ENCODE measurements at places on chromosomes 16 and 17. TPM values are rescaled to one million over a fixed set of nuclear protein-coding genes. Genes with fewer than 3 reads are reported as not detected.
A peak's percentile ranks its signal among the peaks of the same experiment; 100 is the strongest.

DNA sequence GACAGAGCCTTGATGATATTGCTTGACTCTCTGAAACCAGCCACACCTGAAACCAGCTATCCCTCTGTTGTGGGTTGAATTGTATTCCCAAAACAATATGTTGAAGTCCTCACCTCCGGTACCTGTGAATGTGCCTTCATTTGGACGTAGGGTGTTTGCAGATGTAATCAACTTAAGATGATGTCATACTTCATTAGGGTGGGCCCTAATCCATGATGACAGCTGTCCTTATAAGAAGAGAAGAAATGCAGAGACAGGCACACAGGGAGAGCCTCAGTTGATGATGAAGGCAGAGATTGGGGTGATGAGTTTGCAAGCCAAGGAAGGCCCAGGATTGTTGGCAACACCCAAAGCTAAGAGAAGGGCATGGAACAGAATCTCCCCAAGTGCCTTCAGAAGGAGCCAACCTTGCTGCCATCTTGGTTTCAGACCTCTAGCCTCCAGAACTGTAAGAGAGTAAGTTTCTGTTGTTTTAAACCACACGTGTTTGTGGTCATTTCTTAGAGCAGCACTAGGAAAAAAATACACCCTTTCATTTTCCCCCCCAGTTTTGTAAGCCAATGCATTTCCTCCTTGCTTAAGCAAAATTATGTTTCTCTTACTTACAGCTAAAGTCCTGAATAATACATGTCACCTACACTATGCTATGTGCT, 29.4 kb upstream of the MYH10 start:
- no peak overlapping the region for H3K27ac ChIP-seq
- no peak overlapping the region for H3K4me3 ChIP-seq
- no peaks in the 10 kb centered on the region for H3K4me1 ChIP-seq
- DNase-seq: no peak
- no peaks in the 10 kb centered on the region for H3K27me3 ChIP-seq

Gene EVI2A
- 5.6 TPM for total RNA-seq

DNA sequence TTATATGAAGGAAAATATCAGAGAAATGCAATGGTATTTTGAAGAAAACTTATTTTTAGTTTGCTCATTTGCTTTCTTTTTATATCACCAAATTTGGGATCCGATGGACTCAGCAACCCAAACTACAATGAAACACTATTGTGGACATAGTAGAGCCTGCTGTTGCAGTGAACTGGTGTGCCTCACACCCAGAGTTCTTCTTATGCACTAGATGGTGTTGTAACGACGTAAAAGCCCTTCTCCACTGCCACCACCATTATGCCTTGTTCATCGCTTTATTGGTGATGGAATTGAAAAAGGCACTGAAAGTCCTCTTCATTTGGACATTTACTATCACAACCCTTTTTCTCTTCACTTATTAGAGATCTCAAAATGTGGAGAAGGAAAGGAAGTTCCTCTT, 381.3 kb downstream of the CDH8 start:
- no peaks in the 10 kb centered on the region for H3K36me3 ChIP-seq
- DNase-seq: no peak
- no peaks in the 10 kb centered on the region for H3K4me1 ChIP-seq

DNA sequence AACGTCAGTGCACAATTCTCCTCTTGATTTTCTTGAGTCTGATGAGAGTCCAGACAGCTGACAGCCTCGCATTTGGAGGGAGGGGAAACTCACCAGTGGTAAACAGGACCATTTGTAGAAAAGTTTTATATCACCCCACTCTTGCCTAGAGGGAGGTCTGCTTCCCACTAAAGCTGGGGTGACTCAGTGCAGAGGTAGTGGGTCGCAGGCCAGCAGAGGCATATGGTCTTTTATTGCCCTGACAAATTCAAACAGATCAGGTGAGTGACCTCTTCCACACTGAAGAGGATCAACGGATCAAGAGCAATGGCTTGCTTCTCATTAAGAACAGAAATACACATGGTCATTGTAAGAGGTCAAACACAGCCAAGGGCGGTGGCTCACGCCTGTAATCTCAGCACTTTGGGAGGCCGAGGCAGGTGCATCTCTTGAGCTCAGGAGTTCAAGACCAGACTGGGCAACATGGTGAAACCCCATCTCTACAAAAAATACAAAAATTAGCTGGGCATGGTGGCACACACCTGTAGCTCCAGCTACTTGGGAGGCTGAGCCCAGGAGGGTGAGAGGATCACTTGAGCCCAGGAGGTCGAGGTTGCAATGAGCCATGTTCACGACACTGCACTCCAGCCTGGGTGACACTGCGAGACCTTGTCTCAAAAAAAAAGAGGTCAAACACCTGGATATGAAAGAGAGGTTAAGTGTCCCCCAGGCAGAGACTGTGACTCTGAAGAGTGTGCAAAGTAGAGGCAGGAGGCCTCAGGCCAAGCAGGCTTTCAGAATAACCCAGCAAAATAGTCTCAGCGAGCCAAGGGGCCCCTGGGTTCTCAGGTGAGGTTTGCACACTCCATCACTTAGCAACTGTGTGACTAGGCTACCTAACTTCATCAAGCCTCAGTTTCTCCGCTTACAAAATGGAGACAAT, 56.5 kb upstream of the ERN1 start:
- no peak overlapping the region for H3K27ac ChIP-seq
- H3K27me3 ChIP-seq: no peaks in the 10 kb centered on the region
- H3K4me1 ChIP-seq: no peaks in the 10 kb centered on the region
- H3K36me3 ChIP-seq: no peaks in the 10 kb centered on the region

Gene CASKIN1
- 0.04 TPM for total RNA-seq

DNA sequence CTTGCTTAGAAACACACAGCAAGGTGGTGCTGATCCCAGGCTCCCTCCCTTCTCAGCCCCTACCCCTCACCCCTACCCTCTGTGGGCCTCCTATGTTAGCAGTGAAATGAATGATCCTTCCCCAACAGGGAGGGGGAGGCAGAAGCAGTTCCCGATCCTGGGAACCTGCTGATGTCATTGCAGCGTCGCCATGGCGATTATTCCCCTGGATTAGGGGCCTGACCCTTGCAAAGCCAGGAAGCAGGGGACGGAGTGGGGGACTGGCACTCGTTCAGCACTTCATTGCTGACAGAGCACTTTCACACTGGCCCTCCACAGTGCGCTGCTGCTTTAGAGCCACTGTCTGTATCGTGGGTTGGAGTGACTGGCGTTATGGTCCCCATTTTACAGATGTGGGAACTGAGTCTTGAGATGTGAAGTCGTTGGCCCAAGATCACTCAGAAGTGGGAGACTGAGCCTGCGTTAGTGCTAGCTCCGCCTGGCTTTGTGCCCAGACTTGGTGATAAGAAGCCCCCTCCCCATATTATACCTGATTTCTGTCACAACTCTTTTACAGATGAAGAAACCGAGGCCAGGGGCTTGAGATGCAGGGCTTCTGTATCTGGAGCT, 26.6 kb downstream of the LASP1 start:
- peak overlapping the region; percentile 24 for H3K27ac ChIP-seq
- H3K27me3 ChIP-seq: no peaks in the 10 kb centered on the region
- DNase-seq: no peak

- no peak overlapping the region for H3K4me3 ChIP-seq
- no peaks in the 10 kb centered on the region for H3K27me3 ChIP-seq
Measured at GRCh38 chr17:20293501-20293900, 173.8 kb downstream of the LGALS9B start.

DNA sequence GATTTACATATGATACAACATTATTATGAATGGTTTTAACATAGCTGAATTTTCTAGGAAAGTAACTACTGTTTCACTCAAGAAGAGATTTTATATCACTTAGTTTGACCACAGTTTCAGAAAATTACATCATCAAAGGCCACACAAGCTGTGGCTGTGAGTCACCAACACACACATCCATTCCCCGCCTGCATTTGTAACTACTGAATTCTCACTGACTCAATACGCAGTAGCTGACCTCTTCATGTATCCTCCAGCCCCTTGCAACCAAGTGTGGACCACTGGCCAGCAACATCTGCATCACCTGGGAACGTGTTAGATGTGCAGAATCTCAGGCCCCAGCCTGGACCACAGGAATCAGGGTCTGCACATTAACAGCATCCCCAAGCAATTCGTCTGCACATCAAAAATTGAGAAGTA, 197.6 kb downstream of the XYLT1 start:
- H3K36me3 ChIP-seq: no peaks in the 10 kb centered on the region
- no peaks in the 10 kb centered on the region for H3K27me3 ChIP-seq
- peak overlapping the region; percentile 50 for H3K27ac ChIP-seq

GRCh38 chr17:36511216-36511615, 23.5 kb downstream of the MYO19 start:
- H3K36me3 ChIP-seq: peaks cover 13% of the 10 kb centered on the region
- H3K27ac ChIP-seq: no peak overlapping the region
- H3K4me1 ChIP-seq: no peaks in the 10 kb centered on the region
- DNase-seq: no peak
- no peaks in the 10 kb centered on the region for H3K27me3 ChIP-seq
- H3K4me3 ChIP-seq: no peak overlapping the region

DNA sequence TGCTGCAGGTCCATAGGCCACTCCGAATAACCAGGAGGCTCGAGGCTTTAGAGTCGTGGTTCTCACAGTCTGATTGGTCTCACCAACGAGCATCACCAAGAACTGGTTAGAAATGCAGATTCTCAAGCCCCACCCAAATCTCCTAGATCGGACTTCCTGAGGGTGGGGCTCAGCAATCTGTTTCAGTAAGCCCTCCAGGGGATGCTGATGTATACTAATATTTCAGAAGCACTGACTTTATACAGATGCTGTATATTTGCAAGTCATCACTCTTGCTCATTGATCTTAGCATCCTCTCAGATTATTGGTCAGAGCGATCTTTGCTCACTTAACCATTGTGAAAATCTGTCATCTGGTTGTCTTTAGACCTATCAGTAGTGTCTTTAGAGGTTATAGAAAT, 4.4 kb upstream of the VAC14 start:
- no peak for DNase-seq
- no peaks in the 10 kb centered on the region for H3K4me1 ChIP-seq
- no peaks in the 10 kb centered on the region for H3K36me3 ChIP-seq
- no peak overlapping the region for H3K4me3 ChIP-seq
- no peaks in the 10 kb centered on the region for H3K27me3 ChIP-seq

Gene OTOA
- total RNA-seq: not detected

DNA sequence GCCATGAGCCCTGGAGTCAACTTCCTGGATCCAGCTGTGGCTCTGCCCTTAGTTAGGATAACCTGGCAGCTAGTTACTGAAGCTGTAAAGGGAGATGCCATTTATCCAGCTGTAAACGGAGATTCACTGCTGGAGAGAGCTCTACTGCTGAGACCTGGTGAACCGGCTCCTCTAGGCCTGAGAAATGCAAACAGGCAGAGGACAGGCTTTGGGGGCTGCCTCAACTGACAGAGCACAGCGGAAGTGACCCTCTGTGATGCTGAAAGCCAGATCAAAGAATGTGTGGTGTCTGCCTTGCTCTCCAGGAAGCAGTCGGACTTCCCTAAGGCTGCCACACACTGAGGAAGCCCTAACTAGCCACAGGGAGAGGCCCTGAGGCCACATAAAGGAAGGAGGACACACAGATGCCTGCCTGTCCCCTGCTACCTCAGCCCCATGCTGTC, 21.9 kb upstream of the GPRC5C start:
- peaks cover 31% of the 10 kb centered on the region for H3K27me3 ChIP-seq
- no peak overlapping the region for H3K27ac ChIP-seq
- H3K4me1 ChIP-seq: no peaks in the 10 kb centered on the region
- no peaks in the 10 kb centered on the region for H3K36me3 ChIP-seq
- DNase-seq: no peak

DNA sequence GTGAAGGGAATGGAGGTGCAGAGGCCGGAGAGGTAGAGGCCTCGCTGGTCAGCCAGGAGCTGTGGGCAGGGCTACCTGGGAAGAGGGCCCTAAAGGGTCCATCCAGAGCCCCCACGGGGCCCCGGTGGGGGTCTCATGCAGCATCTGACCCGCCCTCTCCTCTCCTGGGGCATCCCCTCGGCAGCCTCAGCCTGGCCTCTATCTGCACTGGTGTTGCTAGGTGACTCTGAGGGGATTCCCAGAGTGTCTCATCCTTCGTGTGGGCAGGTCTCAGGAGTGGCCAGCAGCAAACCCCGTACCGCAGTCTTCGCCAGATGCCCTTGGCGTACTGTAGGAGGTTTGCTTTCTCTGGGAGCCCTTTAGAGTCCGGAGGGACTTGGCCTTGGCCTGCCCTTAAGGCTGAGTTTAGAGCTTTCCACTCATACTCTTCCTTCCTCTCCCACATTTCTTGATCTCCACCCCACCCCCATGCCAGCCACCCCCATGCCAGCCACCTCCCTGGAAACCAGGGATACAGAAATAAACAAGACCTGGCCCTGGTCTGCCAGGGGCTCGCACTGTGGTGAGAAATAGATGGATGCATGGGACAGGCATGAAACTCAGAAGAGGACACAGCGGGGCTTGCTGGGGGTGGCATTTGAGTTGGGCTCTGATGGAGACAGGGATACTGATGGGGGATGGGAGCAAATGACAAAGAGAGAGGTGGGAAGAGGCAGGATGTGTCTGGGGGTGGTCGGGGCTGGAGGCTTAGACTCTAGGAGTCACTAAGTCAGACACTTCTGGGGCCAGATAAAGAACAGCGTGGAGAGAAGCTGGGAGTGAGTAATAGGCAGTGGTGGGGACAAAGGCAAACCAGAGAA, 9.9 kb downstream of the SLC5A10 start:
- DNase-seq: no peak
- H3K27me3 ChIP-seq: no peaks in the 10 kb centered on the region
- no peak overlapping the region for H3K27ac ChIP-seq
- H3K4me3 ChIP-seq: no peak overlapping the region
- no peaks in the 10 kb centered on the region for H3K36me3 ChIP-seq

DNA sequence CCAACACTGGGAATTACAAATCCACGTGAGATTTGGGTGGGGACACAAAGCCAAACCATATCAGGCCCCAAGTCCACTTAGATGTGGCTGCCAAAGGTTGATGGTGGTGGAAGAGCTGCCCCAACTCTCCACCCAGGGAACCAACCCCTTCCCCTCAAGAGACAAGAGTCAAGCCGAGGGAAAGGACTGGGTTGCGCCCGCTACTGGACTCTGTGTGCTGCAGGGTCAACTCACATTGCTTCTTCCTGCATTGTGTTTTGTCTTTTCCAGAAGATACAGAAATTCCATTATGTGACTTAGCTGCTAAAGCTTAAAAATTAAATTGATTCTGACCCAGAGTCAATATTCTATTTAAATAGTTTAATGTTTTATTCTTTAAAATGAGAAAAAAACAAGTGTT, 58.5 kb downstream of the ADAMTS18 start:
- H3K4me1 ChIP-seq: no peaks in the 10 kb centered on the region
- H3K27ac ChIP-seq: no peak overlapping the region
- H3K27me3 ChIP-seq: peaks cover 39% of the 10 kb centered on the region
- no peak overlapping the region for H3K4me3 ChIP-seq

Gene KRTAP4-1
- total RNA-seq: not detected

- DNase-seq: no peak
- peaks cover 33% of the 10 kb centered on the region for H3K27me3 ChIP-seq
- H3K4me1 ChIP-seq: no peaks in the 10 kb centered on the region
- no peak overlapping the region for H3K27ac ChIP-seq
- H3K36me3 ChIP-seq: no peaks in the 10 kb centered on the region
Measured at GRCh38 chr16:50836121-50836621, 94.3 kb downstream of the CYLD start.

DNA sequence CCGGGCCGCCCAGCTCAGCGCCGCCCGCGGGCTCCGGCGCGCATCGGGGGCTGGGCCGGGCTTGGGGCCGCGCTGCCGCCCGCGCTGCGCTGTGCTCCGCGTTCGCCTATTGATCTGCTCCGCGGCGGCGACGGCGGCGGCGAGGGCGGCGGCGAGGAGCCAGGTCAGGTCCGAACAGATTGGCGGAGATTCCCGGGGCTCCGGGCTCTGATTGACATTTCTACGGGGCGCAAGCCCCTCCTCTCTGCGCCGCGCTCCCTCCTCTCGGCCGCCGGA, 559 bp downstream of the IRX3 start:
- DNase-seq: no peak
- H3K36me3 ChIP-seq: no peaks in the 10 kb centered on the region
- peaks cover 20% of the 10 kb centered on the region for H3K4me1 ChIP-seq
- H3K4me3 ChIP-seq: peak overlapping the region; percentile 81
- peaks cover 22% of the 10 kb centered on the region for H3K27me3 ChIP-seq
- peak overlapping the region; percentile 97 for H3K27ac ChIP-seq
